Sciatic nerve (tissue), 2 donors: ENCODE measurements at places on chromosomes 5 and 9.

DNA sequence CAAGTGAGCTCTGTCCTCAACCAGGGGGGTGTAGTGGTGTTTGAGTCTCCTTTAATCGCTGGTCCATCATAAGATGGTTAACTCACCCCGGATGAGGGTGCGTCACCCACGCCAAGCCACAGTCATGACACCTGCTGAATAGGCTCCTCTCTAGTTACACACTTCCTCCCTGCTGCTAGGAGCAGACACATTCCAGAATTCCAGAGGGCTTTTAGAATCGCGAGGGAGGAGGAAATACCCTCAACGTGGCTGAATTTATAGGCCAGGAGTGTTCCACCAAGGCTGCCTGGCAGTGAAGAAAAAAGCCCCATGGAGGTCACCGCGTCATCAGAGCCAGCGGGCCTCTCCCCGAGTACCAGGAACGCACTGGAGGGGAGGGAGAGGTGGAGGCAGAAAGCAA is 5.1 kb downstream of the GLRX start:
- no peak for DNase-seq

- no peak for DNase-seq
These were observed 11.0 kb downstream of the NCS1 start for GRCh38 chr9:130183133-130183762.

DNA sequence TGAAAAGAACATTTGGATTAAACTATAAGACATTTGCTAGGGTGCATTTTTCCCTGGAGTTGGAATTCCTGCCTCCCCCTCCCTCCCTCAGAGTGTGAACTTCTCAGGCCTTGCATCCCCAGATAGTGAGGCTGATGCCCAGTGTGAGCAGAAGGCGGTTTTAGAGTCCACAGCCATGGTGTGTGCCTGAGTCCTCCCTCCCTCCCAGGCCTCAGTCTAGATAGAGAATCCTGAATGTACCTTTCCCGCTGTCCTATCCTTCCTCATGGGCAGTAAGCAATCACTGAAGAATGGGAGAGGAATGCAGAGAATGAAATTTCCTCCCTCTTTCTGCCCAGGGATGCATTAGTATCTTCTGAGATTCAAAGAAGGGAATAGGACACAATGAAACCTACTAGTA is 108.5 kb downstream of the RASGRF2 start:
- DNase-seq = no peak

DNA sequence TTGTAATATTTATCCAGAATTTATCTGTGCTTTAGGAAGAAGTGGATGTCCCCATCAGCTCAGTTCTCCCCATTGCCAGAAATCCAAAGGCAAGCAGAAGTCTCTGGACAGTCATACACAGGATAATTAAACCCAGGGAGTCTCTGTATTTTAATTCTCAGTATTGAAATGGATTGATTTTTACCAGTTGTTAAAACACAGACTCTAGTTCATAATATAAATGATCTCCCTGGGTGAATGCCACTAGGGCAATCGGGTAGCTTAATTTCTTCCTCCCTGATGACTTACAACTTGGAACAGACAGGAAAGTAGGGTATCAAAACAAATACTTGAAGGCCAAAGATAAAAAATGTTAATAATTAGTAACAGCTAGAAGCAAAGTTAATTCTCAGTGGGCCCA is 66.5 kb upstream of the DAP start:
- no peak for DNase-seq

- no peak for DNase-seq
These were observed 3.3 kb upstream of the IRX1 start for GRCh38 chr5:3592298-3592697.

- no peak for DNase-seq
These were observed 130.2 kb upstream of the SPEF2 start for GRCh38 chr5:35487233-35488025.

DNA sequence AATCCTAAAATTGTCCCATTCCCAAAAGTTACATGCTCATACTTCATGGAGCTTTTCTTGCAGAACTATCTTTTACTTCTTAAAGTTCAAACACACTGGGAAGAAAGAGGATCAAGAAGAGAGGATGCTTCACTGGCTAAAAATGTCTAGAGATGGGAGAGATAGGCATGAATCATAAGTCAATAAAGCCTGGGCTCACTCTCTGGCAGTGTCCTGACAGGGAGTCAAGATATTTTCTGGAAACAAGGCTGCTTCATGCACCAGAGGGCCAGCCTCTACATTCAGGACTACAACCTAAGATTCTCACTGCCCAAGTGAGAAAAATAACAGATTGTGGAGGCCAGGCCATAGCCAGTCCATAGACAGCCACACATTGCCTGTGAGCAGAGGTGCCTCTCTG is 1358.4 kb downstream of the EFNA5 start:
- no peak for DNase-seq

DNA sequence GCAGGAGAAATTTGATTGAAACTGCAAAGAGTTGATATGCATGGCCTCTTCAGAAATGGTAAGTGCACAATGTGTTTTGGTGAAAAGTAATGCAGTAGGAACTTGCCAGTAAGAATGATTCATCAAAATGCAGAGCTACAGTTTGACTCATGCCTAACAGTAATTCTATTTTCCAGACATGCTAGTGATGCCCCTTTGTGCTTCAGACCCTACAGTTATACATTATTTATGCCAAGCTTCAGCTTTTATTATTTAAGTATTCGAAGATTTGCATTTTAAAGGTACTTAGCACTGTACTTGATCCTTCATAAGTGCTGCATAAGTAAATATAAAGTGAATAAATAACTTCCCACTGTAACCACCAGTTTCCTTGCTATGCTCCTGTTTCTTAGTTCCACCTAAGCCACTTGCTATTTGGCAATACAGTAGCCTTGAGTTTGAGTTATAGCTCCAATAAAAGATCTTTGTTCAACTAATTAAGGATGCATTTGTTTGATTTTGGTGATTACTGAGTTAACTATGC is 3.6 kb upstream of the SPATA31E1 start:
- no peak for DNase-seq
